CD4-positive, alpha-beta T cell treated with Interleukin-21 for 1 hour (primary cell): ENCODE measurements at places on chromosomes 13 and 19.

- DNase-seq: peak; percentile 74
Measured at GRCh38 chr19:48506138-48506733, 5.4 kb downstream of the LMTK3 start.

DNA sequence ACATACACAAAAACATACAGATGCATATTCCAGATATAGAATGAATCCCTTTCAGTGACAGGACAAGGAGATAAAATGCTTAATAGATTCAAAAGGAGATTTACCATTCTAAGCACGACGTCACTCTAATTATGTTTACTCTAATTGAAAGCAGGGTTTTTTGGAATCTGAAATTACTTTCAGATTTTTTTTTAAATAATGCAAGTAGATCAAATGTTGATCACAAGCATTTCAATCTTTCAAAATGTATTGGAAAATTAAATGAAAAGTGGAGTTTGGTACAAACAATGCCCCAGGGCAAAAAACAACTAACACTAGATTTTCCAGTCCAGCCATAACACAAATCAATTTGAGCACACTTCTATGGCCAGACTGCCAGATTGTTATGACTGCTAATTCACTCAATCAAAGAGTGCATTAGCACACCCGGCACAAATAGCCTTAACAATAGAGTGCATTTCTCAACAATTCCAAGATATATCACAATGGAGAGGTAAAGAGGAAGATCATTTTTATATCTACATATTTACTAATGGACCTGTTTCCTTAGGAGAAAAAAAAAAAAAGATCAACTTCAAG is 4.3 kb upstream of the DACH1 start:
- no peak for DNase-seq

GRCh38 chr13:107867701-107868661 is 347.4 kb downstream of the LIG4 start:
- DNase-seq: no peak

DNA sequence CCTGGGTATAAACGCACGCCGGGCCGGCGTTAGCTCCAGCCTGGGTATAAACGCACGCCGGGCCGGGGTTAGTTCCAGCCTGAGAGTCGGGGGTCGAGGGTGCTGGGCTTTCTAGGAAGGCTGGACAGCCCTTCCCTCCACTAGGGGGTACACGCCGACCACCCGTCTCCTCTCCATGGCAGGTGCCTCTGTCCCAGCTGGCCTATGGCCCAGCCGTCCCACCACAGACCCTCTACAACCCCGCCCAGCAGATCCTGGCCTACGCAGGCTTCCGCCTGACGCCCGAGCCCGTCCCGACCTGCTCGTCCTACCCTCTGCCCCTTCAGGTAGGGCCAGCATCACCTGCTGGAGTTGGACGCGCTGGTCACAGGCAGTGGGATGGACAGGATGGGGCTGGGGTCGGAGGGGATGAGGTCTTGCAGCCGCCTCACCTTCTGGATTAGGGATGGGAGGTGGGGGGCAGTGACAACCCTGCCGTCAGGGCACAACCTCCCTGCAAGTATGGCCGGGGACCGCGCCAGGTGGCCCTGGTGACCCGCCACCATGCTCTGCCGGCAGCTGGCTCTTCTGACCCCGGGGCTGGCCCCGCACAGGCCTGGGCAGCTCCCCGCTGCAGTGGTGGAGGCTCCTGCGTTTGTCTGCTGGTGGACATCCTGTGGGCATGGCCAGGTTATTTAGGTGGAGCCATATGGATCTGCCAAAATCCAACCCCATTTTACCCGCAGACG is 45.8 kb downstream of the TMEM255B start:
- no peak for DNase-seq
